ENCODE measurements at places on chromosomes 13 and 19. TPM values are rescaled to one million over a fixed set of nuclear protein-coding genes. Genes with fewer than 3 reads are reported as not detected.

CRX gene
- not detected for total RNA-seq

TSHZ3 gene
- 18.6 TPM for total RNA-seq

ANGPTL8 gene
- not detected for total RNA-seq

RASAL3 gene
- total RNA-seq = 0.47 TPM

ZNF524 gene
- total RNA-seq = 2.8 TPM

ASPDH gene
- total RNA-seq = 0.62 TPM

CEACAM16 gene
- not detected for total RNA-seq

Measured in occipital lobe (tissue), 3 donors.